Gastrocnemius medialis (tissue), 4 donors: ENCODE measurements at places on chromosomes 3 and 15.

DNA sequence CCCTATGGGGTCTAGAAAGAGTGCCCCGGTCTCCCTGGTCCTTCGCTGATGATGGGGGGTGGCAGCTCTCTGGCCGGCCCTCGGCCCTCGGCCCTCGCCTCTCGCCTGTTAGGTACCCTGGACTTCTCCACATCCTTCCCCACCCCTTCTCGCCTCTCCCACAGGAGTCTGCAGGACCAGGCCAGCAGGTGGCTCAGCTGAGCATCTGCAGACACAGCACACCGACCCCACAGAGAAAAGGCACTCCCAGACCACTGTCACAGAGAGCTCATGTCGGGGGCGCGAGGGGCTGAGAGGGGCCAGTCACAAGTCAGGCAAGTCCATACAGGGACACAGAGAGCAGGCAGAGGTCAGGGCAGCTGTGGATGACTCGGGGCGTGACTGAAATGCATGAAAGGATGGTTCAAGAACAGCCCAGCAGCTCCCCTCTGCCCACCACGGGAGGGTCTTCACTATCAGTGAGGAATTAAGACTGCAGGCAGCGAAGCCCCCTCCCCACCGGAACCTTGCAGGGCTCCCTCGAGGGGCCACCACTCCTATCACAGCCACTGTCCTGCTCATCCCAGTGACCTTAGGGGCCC lies 181.7 kb upstream of the NSMCE3 start:
- no peak overlapping the region for H3K27ac ChIP-seq
- H3K36me3 ChIP-seq, result no peaks in the 10 kb centered on the region
- DNase-seq, result no peak
- H3K27me3 ChIP-seq, result no peaks in the 10 kb centered on the region

DNA sequence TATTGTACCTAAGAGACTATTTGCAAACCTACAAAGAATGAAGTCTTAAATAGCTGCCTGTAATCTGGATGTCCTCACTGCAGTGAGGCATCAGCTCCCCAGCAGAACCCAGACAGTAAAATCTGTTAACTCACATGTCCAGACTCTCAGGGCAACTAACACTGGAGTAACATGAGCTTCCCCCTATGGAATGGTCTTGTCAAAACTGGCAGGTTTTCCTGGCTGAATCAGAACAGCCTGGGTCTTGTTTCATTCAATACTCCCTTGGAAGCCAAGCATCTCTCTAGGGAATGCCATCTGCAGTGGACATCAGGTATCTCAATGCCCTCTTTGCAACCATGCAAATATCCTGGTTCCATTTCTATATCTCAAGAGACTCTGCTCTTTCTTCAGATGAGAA lies 24.4 kb downstream of the PTPN9 start:
- no peak overlapping the region for H3K4me3 ChIP-seq
- peak; percentile 18 for DNase-seq
- peaks cover 25% of the 10 kb centered on the region for H3K4me1 ChIP-seq
- no peak overlapping the region for H3K27ac ChIP-seq
- no peaks in the 10 kb centered on the region for H3K27me3 ChIP-seq

DNA sequence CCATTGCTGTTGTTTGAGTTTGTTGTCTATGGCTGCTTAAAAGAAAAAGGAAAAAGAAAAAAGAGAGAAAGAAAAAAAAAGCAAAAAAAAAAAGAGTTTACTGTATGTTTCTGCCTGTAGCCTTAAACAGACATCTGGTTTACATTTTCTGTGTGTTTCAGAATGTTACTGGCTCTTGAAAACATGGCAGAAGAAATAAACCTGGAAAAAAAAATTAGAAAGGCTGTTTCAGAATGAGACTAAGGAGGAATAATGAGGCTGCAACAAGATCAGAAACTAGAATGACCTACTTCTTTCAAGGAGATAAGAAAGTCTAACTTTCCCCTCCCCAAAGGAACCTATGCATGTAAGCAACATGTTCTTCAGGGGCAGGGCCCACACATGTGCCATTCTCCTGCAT lies 292.1 kb downstream of the DIPK2A start:
- no peaks in the 10 kb centered on the region for H3K36me3 ChIP-seq
- H3K4me3 ChIP-seq, result no peak overlapping the region
- no peak overlapping the region for H3K27ac ChIP-seq

DNA sequence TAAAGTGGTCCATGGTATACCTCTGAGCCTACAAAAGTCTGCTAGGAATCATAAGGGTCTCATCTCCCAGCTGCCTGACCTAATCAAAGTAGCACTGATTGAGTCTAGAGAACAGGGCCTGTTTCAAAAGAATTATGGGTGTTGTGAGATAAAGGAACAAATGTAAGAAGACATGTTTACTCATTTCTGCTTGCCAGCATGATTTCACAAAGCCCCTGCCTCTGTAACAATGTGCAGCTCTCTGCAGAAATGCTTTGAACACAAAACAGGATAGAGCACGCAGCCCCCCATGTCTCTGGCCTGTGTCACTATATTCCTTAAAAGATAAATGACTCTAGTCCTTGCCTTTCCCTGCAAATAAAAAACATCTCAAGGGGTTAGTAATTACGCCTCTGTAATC lies 94.7 kb upstream of the IGSF10 start:
- H3K36me3 ChIP-seq, result no peaks in the 10 kb centered on the region
- H3K27me3 ChIP-seq, result no peaks in the 10 kb centered on the region
- H3K4me1 ChIP-seq, result no peaks in the 10 kb centered on the region
- H3K27ac ChIP-seq, result no peak overlapping the region

- no peak overlapping the region for H3K4me3 ChIP-seq
- no peaks in the 10 kb centered on the region for H3K27me3 ChIP-seq
- H3K27ac ChIP-seq, result no peak overlapping the region
Measured at GRCh38 chr3:10232137-10232536, 16.1 kb upstream of the TATDN2 start.

GRCh38 chr3:29176501-29176900 lies 104.4 kb upstream of the RBMS3 start:
- no peak for DNase-seq
- peaks cover 21% of the 10 kb centered on the region for H3K4me1 ChIP-seq
- no peaks in the 10 kb centered on the region for H3K36me3 ChIP-seq
- no peak overlapping the region for H3K4me3 ChIP-seq
- no peaks in the 10 kb centered on the region for H3K27me3 ChIP-seq
- H3K27ac ChIP-seq, result no peak overlapping the region

- no peak overlapping the region for H3K4me3 ChIP-seq
- H3K4me1 ChIP-seq, result peaks cover 4% of the 10 kb centered on the region
- DNase-seq, result no peak
- H3K27me3 ChIP-seq, result no peaks in the 10 kb centered on the region
- no peaks in the 10 kb centered on the region for H3K36me3 ChIP-seq
Measured at GRCh38 chr3:21392526-21392925, 358.5 kb downstream of the ZNF385D start.

GRCh38 chr3:149752051-149752787 lies at the start of gene COMMD2:
TSS of gene COMMD2 (minus strand) at chr3:149752489. CDS start at chr3:149752444, 45 bp downstream.
- H3K27me3 ChIP-seq, result no peaks in the 10 kb centered on the region
- DNase-seq, result peak; percentile 30
- peaks cover 36% of the 10 kb centered on the region for H3K36me3 ChIP-seq

DNA sequence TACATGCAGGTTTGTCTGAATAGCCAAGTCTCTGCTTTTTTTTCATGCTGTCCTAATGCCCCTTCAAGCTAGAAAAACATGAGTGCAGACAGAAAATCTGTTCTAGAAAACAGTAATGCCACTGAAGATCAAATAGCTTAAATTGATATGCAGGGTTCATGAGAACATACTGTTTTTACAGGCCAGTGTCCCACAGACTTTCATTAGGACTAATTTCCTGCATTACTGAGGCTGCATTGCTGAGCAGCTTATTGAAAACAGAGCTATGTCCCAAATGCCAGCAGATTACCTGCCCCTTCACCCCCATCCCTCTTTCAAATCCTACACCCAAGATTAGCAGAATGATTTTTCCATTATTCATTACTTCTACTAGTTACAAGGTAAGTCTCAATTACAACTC lies 665 bp downstream of the TM4SF18 start:
- H3K27me3 ChIP-seq, result no peaks in the 10 kb centered on the region
- H3K4me1 ChIP-seq, result no peaks in the 10 kb centered on the region
- no peak for DNase-seq
- H3K27ac ChIP-seq, result peak overlapping the region; percentile 72
- H3K36me3 ChIP-seq, result no peaks in the 10 kb centered on the region
- H3K4me3 ChIP-seq, result peak overlapping the region; percentile 25

DNA sequence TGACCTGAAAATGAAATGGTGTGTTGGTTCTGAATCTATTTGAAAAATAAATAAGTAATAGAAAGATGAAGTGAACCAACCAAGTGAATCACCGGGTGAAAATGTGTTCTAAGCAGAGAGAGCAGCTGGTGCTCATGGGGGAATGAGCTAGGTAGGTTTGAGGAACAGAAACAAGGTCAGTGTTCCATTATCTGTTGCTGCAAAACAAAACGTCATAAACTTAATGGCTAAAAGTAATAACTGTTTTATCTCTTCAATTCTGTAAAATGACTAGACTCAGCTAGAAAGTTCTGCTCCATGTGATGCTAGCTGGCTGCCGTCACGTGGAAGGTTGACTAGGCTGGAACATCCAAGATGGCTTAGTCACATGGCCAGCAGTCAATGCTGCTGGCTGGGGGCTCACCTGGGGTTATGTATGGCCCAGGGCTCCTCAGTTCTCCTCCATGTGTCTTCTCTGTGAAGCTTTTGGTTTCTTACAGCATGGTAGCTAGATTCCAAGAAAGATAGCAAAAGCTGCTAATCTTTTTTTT lies 13.3 kb upstream of the SH3BP5 start:
- H3K4me1 ChIP-seq, result peaks cover 13% of the 10 kb centered on the region
- no peaks in the 10 kb centered on the region for H3K27me3 ChIP-seq
- H3K27ac ChIP-seq, result peak overlapping the region; percentile 67
- no peaks in the 10 kb centered on the region for H3K36me3 ChIP-seq
- H3K4me3 ChIP-seq, result no peak overlapping the region

GRCh38 chr3:154081305-154081704 lies 39.9 kb upstream of the ARHGEF26 start:
- no peak overlapping the region for H3K4me3 ChIP-seq
- no peaks in the 10 kb centered on the region for H3K36me3 ChIP-seq
- no peak overlapping the region for H3K27ac ChIP-seq
- no peaks in the 10 kb centered on the region for H3K4me1 ChIP-seq

- no peak overlapping the region for H3K27ac ChIP-seq
- no peaks in the 10 kb centered on the region for H3K36me3 ChIP-seq
- H3K27me3 ChIP-seq, result no peaks in the 10 kb centered on the region
- DNase-seq, result no peak
Measured at GRCh38 chr3:65995030-65995429, 43.7 kb downstream of the MAGI1 start.

- H3K36me3 ChIP-seq, result no peaks in the 10 kb centered on the region
- H3K27ac ChIP-seq, result no peak overlapping the region
- H3K27me3 ChIP-seq, result no peaks in the 10 kb centered on the region
- no peak for DNase-seq
- no peak overlapping the region for H3K4me3 ChIP-seq
Measured at GRCh38 chr3:197408177-197408957, 110.0 kb upstream of the DLG1 start.

DNA sequence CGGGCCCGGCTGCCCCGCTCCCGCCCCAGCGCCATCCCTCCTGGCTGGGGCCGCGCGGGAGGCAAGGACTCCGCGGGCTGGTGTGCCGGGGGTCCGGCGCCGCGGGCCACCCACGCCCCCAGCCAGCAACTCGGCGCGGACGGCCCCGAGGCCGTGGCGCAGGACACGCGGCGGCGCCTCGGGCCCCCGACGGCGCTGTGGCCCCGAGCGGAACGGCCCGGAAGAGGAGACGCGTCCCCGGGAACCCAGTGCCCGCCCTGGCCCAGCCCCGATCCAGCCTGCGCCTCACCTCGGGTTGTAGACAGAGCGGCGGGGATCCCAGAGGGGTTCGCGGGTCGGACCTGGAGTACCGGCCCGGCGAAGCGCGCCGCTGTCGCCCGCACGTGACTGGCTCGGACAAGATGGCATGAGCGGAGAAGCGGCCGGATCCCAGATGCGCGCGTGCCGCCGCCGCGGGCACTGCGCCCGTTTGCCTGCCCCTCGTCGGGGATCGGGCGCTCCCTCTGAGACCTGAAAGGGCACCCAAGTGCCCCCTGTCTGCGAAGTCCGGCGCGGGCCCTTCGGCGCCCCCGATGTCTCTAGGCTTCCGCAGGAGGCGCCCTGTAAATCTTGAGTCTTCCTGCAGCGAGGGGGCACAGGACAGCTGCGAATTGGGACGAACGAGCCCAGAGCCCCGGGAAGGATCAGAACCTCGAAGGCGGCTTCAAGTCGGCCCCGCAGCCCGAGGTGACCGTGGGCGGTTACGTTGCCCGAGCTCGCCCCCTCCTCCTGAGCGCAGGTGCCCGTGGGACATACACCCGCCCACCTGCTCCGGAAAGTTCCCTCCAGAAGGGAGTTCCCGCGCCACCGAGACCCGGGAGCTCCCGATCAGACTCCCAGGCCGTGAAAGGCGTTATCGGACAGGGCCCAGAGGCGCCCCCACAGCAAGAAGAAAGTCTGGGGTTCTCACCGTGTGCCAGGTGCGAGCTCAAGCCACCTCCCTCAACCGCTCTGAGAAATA lies 598 bp upstream of the SFMBT1 start:
- H3K27me3 ChIP-seq, result no peaks in the 10 kb centered on the region
- peak; percentile 57 for DNase-seq

GRCh38 chr15:27278761-27279160 lies 307.8 kb downstream of the GABRG3 start:
- no peak for DNase-seq
- H3K27me3 ChIP-seq, result no peaks in the 10 kb centered on the region

- H3K27me3 ChIP-seq, result peaks cover 57% of the 10 kb centered on the region
- H3K4me3 ChIP-seq, result no peak overlapping the region
- H3K4me1 ChIP-seq, result no peaks in the 10 kb centered on the region
- no peak overlapping the region for H3K27ac ChIP-seq
Measured at GRCh38 chr15:89817701-89818280, 3.1 kb upstream of the ANPEP start.

GRCh38 chr3:104974316-104974715 lies 392.4 kb upstream of the ALCAM start:
- H3K27ac ChIP-seq, result no peak overlapping the region

GRCh38 chr3:188239035-188239434 lies 85.1 kb downstream of the LPP start:
- DNase-seq, result no peak
- H3K36me3 ChIP-seq, result no peaks in the 10 kb centered on the region
- H3K27me3 ChIP-seq, result no peaks in the 10 kb centered on the region
- peak overlapping the region; percentile 89 for H3K27ac ChIP-seq
